EH (cell line): ENCODE measurements at places on chromosomes 16 and 17.

GRCh38 chr16:89325861-89326471, 108.5 kb downstream of the ZNF778 start:
- peak; percentile 91 for DNase-seq

DNA sequence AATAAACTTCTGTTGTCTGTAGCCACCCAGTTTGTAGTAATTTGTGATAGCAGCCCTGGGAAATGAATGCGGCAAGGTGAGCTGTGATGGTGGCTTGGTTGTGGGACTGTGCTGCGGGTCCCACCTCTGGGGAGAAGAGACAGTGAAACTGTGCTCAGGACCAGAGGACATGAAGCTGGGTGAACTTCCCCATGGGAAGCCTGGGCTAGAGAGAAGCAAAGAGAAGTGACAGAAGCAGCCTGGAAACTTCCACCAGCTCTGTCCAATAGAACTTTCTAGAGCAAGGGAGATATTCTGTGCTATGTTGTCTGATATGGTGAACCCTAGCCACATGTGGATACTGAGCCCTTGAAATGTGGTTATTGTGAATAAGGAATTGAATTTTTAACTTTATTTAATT, 51.5 kb upstream of the EMP2 start:
- no peak for DNase-seq

DNA sequence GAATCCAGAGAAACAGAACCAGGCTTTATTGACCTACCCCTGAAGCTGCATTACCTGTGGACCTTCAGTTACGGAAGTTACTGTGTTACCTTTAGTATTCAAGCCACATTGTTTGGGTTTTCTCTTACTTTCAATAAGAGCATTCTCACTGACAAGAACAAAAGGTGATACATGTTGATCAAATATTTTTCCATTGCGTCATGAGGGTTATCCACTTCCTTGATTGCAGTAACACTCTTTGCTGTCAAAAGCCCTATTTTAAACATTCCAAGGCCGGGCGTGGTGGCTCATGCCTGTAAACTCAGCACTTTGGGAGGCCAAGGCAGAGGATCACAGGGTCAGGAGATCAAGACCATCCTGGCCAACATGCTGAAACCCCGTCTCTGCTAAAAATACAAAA, 28.6 kb upstream of the PAFAH1B1 start:
- DNase-seq: peak; percentile 3

DNA sequence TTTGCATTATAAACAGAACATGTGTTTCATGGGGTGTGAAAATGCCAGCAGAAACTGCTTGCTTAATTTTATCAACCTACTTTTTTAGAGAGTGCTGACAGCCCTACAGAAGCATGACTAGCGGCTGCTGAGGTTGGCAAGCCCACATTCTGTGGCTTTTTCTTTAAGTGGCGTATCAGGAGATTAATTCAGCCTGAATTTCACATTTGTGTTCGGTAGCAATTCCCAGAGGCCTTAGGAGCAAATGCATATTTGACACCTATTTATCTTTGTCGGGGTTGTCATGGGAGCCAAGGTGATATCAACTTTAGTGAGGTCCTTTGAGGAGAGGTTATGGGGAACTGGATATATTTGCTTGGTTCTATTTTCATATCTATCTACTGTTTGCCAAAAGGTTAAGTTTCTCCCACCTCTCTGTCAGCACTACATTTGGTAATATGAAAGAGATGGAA, 140.9 kb downstream of the KCNJ2 start:
- DNase-seq: no peak

DNA sequence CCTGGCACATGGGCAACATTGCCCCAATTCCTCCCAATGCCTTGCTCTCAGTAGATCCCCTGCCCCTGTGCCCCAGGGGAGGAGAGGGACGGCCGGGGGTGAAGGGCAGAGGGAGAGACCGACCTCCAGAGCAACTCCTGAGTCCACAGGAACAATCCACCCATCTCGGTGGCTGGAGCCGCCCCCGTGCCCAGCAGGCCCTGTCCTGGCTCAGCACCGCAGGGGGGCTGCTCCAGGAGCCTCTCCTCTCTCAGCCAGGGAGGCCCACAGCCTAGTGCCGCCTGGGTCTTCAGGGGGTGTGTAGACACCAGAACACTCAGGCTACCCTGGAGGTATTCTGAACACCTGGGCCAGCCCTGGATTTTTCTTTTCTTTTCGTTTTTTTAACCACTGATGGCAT, 233.7 kb upstream of the SDK2 start:
- DNase-seq: no peak
